Osteocyte (in vitro differentiated cells): ENCODE measurements at places on chromosomes 12 and 14. TPM values are rescaled to one million over a fixed set of nuclear protein-coding genes. Genes with fewer than 3 reads are reported as not detected.

SERPINA1 gene
- total RNA-seq, result not detected in 2 replicates

GRCh38 chr12:97474161-97474560 is 11.6 kb downstream of the RMST start:
- no peak for DNase-seq

SLC17A8 gene
- total RNA-seq, result not detected in 2 replicates

TEX52 gene
- total RNA-seq, result not detected in 2 replicates

CFAP251 gene
- total RNA-seq, result 2.4 and 2.6 TPM in 2 replicates
